ENCODE measurements at places on chromosomes 3 and 15.

DNA sequence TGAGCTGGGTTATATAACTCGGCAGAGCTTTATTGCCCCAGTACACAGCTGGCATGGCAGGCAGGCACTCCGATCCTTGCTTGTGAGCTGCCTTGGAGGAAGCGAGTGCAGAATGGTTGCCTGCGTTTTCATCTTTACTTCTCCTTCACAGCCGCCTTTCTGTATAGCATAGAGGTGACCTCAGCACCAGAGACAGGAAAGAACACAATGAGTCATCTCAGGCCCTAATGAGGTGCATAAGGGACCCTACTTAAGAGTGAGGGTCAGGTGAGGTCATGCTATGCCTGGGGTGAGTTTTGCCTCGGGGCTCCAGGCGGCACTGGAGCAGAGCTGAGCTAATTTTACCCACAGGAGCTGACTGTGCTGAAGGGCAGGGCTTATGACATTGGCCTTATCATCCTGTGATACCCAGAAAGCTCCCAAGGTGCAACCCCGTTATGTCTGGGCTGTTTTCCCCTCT, 43.5 kb downstream of the LPP start:
- no peak for DNase-seq

- no peak for DNase-seq
Measured at GRCh38 chr3:122961146-122961545, 66.4 kb downstream of the SEMA5B start.

DNA sequence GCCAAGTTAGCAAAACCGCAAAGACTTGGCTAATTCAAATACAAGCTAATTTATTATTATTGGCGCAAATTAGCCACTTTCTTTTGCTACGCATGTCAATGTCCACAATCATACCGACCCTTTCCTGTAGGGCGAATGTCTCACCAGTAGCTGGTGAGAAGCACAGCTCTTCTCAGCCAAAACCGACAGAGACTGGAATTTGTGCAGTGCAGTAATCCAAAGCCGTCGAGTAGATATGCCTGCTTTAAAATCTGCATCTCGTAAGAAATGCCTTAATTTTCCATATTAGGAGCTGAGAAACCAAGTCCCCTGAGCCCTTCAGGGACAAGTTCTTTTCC, 614 bp upstream of the MINDY2 start:
- DNase-seq: no peak

- DNase-seq: no peak
Measured at GRCh38 chr15:93166675-93167074, 77.7 kb upstream of the RGMA start.

DNA sequence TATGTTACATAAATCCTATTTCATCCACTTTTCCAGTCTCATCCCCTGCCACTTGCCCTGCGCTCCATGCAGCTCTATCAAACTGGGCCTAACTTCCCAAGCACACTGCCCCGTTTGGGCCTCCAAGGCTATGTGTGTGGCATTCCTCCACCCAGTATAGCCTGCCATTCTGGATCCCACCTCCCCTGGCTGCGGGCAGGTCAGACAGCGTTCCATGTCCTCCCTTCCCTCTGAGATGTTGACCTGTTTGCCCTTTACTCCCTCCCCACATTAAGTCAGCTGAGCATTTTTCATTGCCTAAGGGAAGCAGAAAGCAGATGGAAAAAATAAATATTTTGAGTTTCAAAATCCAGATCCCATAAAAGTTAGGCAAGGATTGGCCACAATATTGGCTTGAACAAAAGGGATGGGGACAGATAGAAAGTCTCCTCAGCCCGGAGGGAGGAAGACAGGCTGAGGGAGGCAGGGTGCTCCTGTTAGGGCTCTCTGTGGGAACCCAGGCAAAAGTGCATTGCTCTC, 73.3 kb downstream of the CYP19A1 start:
- no peak for DNase-seq

DNA sequence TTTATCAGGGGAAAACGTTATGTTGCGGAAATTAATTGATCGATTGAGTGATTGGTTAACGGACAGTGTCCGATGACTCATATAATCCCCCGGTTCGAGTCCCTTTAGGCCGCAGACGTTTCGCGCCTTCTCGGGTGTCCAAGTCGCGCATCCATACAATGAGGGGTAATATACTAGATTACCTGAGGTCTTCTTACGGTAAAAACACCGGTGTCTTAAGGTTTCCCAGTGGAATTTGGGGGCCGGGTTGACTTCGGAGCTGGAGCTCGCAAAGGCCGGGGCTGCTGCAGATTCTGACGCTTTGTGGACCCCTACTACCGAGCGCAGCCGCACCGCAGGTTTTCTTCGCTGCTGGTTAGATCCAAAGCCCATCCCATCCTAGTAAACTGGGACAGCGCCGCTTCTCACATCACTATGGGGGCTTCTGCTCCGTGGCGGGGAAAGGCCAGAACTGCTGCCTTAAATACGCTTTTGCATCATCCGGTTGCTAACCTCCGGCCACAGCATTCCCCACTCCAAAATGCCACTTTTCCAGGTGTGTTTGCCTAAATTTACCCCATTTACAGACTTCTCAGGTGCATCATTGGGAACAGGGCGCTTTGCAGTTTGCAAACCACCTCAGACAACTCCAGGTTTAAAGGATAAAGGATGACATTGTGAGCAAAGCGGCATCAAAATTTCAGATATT, 858 bp upstream of the SACM1L start:
- peak; percentile 38 for DNase-seq

GRCh38 chr15:91135201-91136130, 35.4 kb downstream of the SV2B start:
- DNase-seq: no peak

DNA sequence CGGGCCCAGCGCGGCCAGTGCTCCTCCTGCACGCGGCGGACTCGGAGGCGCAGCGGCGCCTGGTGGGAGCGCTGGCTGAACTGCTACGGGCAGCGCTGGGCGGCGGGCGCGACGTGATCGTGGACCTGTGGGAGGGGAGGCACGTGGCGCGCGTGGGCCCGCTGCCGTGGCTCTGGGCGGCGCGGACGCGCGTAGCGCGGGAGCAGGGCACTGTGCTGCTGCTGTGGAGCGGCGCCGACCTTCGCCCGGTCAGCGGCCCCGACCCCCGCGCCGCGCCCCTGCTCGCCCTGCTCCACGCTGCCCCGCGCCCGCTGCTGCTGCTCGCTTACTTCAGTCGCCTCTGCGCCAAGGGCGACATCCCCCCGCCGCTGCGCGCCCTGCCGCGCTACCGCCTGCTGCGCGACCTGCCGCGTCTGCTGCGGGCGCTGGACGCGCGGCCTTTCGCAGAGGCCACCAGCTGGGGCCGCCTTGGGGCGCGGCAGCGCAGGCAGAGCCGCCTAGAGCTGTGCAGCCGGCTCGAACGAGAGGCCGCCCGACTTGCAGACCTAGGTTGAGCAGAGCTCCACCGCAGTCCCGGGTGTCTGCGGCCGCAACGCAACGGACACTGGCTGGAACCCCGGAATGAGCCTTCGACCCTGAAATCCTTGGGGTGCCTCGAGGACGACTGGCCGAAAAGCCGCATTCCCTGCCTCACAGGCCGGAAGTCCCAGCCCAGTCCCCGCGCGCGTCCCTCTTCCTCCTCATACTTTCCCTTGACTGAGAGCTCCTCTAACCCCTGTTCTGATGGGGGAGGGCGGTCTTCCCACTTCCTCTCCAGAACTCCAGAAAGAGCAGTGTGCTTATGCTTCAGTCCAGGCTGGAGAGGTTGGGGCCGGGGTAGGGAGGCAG, 1.4 kb upstream of the IL17RC start:
- peak; percentile 58 for DNase-seq

DNA sequence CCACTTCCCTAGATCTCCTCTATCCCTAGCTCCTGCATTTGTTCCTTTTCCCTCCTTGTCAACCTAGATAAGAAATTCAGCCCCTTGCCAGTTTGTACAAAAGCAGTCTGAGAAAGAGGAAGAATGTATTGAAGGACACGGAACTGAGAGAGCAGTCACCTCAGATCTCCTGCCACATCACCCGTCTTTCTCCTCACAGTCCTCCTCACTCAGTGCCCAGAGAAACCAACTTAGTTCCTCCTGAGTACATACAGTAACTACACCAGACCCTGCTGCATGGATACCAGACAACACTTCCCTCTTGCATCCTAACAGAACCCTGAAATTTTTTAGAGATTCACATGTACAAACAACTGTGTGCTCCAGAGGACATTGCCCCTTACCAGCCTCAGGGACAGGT, 563.6 kb upstream of the ADAMTS9 start:
- DNase-seq: no peak

DNA sequence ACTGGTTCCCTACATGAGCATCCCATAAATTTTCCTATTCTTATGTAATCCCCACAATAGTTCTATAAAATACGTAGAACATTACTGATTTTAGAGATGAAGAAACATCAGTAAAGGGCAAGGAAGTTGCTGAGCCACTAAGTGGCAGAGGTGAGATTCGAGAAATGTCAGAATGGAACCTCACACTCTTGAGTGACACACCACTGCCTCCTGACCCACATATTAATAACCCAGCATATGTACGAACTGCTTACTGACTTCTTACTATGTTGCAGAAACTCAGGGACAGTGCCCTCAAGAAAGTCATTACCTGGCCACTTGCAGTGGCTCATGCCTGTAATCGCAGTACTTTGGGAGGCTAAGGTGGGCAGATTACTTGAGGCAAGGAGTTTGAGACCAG, 1022.4 kb downstream of the FHIT start:
- no peak for DNase-seq

GRCh38 chr15:85280203-85280602, 100.2 kb upstream of the AKAP13 start:
- DNase-seq: no peak

GRCh38 chr3:64687781-64688604, at the start of gene ADAMTS9:
Gene ADAMTS9, minus strand, starts transcription at chr3:64688000. Its CDS starts 343 bp downstream, at chr3:64687657.
- DNase-seq: no peak

GRCh38 chr3:38500688-38501417, 4.7 kb downstream of the EXOG start:
- DNase-seq: no peak

- DNase-seq: no peak
Measured at GRCh38 chr15:77658304-77658703, 25.6 kb upstream of the LINGO1 start.

GRCh38 chr3:194824701-194825111, 139.0 kb downstream of the FAM43A start:
- DNase-seq: no peak

All from activated CD4-positive, alpha-beta T cell treated with anti-CD3 and anti-CD28 coated beads for 48 hours (primary cell).